NCI-H446 treated with DMSO at 0.1 percent for 48 hours (cell line): ENCODE measurements at places on chromosomes 16 and 17.

DNA sequence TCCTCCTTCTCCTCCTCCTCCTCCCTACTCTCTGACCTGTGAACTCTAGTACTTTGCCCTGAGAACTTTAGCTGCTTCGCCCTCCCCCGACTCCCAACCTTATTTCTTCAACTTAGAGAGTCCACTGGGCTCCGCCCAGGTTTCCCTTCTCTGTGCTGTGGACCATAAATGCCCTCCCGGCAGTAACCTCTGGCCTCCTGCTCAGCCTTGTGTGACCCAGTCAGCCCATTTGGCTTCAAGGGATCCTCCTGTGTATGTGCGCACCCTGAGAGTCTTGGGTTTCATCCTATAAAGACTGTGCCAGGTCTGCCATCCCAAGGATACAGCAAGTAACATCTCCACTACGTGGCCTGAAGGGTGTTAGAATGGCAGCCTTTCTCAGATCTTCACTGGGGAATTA lies 275.6 kb upstream of the C16orf82 start:
- no peak for DNase-seq

DNA sequence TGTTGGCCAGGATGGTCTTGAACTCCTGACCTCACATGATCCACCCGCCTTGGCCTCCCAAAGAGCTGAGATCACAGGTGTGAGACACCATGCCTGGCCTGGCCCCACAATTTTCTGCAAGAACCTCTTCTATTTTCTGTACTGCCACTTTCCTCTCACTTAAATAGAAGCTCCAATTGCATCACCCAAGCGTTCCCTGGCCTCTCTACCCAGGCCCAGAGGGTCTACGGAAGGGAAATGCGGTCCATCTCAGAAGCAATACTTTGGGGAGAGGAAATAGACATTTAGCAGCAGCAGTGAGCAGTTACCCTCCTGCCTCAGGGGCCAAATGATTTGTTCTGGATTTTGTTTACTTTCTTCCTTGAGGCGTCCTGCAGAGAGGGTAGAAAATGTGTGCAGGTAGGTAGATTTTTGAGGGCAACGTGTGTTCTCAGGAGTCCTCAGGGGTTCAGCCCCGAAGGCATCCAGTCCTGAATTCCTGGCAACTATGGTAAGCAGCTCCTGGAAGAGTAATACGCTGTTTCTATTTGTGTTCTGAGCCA lies 11.0 kb downstream of the SLC6A4 start:
- DNase-seq: no peak

DNA sequence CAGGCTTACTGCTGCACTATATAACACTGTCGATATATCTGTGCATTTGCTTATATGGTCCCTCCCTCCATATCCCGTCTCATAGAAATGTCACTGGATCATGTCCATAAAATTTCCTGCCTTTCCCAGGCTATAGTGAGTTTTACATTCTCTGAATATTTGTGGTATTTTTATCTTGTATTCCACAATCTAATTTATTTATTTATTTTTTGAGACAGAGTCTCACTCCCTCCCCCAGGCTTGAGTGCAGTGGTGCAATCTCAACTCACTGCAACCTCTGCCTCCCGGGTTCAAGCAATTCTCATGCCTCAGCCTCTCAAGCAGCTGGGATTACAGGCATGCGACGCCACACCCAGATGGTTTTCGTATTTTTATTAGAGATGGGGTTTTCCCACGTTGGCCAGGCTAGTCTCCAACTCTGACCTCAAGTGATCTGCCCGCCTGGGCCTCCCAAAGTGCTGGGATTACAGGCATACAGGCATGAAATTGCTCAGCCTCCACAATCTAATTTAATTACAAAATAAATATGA lies 12.9 kb downstream of the TRIM37 start:
- no peak for DNase-seq

DNA sequence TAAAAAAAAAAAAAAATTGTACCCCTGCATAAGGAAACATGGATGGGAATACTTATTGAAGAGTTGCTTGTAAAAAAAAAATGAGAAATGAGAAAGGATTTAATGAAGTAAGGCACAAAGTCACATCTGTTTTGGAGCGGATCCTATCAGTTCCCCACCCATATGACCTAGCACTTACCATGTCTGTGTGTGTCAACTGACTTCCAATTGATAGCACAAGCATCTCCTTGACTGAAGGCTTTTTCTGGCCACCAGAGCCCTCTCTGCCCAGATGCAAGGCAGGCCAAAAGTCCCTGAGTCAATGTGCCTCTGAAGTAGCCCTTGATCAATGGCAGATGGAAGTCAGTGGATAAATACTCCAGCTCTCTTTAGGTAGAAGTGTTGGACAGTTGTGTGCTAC lies 13.4 kb upstream of the NLK start:
- DNase-seq: no peak
